ENCODE measurements at places on chromosomes 4 and X.

GRCh38 chr4:109207061-109207460 lies 95.4 kb downstream of the COL25A1 start:
- DNase-seq = no peak

- peak; percentile 30 for DNase-seq
Observed at GRCh38 chr4:6887591-6888371, 21.8 kb upstream of the TBC1D14 start.

GRCh38 chr4:40228497-40229365 lies 31.9 kb downstream of the RHOH start:
- peak; percentile 37 for DNase-seq

DNA sequence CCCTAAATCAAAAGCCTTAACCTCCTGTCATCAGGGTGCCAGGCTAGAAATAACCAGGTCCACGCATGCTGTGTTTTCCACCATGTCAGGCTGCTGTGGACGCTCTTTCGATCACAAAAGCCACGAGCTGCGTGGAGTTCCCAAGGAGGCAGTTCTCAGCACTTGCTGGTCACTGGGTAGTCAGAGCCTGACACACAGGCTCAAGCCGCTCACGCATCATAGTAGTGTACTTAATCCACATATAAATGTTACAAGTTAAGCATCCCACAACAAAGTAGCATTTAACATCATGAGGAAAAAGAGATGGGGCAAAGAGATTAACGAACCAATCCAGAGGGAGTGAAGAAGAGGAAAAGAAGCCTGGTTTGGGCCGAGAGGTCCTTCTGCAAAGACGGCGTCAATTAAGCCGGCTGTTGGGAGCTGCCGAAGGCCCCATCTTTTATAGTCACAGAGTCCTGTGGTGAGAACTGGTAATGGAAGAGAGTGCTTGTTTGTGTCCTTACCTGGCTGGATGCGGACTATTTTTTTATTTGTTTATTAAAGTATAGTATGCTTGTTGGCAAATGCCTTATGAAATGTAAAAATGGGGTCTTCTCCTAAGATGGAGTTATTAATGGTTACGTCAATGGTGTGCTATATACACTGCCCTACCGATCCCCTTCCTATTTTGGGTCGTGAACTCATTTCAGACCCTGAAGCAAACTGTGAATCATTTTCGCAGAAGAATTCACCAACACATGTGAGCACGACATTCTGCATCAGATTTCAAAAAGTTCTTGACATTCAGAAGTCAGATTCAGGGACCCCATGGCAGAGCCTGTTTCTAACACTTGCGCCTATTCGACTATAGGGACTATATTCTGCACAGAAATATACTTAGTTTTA lies 675 bp downstream of the PRIMPOL start:
- DNase-seq = no peak

GRCh38 chr4:149306537-149306936 lies 509.1 kb downstream of the IQCM start:
- no peak for DNase-seq

DNA sequence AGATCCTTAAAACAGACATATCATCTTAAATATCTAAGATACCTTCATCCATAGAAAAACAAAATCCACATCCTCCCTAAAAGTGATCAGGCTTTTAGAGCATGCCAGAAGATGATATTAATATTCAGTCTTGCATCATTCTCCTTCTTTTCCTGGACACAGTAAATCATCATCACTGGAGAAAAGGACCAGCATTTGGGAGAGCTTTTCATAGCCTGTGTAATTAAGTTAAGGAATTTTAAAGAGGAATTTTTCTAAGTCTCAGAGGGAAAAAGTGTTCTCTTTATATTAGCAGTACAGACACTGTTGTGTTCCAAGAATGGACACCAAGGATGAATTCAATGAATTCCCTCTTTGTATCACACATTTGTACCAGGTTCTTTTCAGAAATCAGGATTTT lies 696 bp downstream of the SCRG1 start:
- no peak for DNase-seq

- peak; percentile 77 for DNase-seq
Observed at GRCh38 chr4:156971165-156971675, 379 bp downstream of the PDGFC start.

Data from H7 (cell line).